ENCODE measurements at places on chromosomes 7 and 10.

DNA sequence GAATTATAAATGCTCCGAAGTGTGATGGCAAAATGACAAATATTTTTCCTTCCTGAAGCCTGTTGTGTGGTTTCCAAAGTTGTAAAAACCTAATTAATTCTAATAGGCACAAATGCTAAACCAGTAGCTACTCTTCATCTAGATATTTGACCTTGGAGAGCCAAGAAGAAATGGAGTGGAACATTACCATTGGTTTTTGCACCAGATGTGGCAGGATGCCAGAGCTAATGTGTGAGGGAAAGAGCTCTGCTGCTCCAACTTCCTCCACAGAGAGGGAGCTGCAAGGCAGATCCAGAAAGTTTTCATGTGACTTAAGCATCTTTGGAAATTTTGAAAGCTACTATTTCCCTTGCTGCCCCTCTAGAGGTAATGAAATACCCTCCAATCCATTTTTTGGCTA is 65.1 kb upstream of the HPS1 start:
- no peak for DNase-seq

DNA sequence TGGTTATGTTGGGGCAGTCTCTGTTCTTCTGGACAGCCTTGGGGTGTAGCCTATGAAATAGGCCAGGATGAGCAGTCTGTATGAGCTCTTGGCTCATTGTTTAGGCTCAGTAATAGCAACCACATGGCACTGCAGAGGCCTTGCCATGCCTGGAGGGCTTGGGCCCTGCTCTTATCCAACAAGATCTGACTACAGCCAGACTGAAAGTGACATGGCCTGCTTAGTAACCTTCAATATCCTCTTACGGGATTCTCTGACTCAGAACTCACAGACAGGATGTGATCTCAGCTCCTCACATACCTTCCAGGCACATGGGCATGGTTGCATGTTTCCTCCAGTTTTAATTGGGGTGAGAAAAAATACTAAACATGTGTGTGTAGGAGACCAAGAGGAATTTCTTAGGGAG is 289.3 kb downstream of the PTEN start:
- no peak for DNase-seq

GRCh38 chr10:85604884-85605283 is 761.7 kb downstream of the GRID1 start:
- DNase-seq: no peak

GRCh38 chr10:81280497-81281479 is 594.2 kb upstream of the NRG3 start:
- DNase-seq: no peak

DNA sequence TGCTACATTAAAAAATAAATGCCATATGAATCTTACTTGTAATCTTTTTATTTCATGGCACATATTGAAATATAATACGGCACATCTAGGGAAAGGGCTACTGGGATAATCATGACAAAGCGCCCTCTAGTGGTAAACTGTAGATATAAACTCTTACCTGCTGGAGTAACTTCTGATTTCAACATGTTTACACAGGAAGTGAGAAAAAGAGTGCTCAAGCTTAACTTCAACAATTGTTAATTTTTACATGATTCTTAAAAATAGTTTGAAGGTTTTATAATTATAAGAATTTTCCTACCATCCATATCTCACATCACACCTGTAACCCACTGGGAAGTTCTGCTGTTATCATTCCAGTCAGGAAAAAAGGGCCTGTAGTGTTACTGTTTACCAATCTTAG is 2.0 kb upstream of the HEPACAM2 start:
- DNase-seq: peak; percentile 61

DNA sequence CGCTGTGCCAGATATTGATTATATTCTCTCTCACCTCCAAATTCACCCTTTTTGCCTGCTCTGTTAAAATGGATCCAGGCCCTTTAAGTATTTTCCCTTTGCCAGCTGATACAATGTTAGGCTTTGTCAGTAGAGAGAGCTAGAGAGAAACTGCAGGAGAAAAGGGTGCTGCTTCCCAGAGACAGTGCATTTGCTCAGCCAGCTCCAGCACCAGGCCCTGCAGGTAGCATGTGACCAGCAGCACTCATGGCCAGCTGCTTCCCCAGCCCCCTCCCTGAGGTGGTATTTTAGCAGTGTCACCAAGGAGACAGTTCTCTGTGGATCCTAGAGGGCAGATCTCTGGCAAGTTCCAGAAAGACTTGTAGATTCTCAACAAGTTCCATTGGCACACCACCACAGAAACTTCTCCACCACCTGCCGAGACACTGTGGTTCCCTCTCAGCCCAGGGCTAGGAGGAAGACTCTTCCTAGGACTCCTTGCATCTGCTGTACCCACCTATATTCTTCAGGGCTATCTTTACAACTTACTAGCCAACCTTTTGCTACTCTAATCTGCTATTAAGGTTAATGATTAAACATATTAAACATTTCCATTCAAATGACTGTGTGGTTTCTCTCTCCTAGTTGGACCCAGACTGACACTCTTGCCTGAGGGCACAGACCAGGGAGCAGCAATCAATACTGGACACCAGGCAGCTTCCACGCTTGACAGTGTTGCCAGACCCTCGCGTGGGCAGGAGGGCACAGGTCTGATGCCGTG is 35.6 kb upstream of the ADAM12 start:
- DNase-seq: no peak

GRCh38 chr7:10507032-10507431 is 466.6 kb upstream of the PHF14 start:
- no peak for DNase-seq

DNA sequence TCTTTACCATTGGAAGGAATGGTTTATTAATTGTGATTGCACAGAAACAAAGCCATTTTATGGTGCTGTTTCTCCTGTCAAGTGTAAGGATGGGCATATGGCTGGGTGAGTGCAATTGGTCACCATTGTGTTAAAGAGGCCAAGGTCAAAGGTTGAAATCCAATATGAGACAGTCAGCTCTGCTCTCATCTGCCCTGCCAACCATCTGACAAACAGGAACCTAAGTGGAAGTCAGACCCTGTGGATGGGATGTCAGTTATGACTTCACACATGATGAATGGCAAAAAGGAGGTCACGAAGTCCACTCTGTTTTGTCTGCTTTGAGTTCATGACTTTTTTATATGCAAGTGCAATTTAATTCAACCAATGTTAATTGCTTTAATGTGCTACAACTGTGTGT is 172.7 kb upstream of the TMEM229A start:
- no peak for DNase-seq

DNA sequence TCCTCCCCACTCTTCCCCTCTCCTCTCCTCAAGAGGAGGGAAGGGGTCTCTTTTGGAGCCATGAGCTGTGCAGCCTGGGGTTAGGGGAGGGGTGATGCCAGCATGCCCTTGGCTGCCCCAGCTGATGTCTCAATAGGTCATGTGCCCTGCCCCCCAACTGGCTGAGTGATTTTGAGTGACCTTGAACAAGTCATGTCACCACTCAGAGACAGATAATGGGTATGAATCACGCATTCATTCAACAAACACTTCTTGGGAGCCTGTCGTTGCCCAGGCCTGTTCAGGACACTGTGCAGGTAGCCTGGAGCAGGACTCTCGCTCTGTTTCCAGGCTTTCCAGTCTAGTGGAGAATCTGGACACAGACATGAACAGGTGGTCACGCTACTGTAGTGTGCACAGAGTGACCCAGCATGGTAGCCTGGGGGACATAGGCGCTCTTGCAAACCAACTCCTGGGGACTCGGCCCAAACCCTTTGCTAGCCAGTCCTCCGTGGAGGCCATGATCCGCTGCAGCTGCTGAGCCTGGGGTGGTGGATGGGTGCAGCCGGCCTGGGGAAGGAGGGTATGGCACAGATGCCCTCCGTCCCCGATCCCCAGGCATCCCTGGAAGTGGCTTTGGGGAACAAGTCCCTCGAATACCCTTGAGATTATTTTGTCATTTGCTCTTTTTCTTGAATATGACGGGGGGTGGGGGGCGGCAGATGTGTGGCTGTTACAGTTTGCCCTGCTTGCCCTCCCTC is 49.6 kb upstream of the PSAP start:
- DNase-seq: no peak

DNA sequence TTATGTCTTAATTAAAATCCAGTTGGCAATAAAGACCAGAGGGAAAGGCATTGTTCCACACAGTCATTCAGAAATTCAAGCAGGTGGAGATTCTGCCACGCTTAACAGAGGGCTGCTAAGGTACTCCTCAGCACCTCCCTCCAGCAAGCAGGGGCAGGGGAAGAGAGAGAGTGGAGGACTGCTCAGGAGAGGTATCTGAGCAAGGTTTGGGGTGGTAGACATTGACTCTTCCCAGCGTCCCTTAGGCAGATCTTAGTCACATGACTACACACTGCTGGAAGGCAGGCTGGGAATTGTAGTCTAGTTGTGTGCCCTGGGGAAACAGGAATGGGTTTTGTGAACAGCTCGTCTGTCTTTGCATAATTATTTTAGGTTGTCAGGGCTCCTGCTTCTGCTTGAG is 181.6 kb downstream of the NPSR1 start:
- DNase-seq: no peak

DNA sequence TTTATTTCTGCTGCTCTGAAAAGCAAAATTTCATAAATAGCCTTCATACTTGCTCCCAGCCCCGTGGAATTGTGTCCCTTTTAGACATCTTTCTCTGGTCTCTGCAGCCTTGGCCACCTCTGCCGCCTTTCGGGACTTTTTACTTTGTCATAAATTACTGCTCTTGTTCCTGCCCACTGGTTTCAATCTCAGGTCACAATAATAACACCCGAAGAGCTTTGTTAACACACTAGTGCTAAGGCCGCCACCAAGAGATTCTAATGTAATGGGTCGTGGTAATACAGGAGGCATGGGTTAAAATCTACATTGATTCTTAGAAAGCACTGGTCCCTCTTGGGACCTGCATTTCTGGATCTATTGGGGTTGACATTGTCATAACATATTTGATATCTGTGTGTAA is 276.0 kb upstream of the VWC2 start:
- DNase-seq: no peak

DNA sequence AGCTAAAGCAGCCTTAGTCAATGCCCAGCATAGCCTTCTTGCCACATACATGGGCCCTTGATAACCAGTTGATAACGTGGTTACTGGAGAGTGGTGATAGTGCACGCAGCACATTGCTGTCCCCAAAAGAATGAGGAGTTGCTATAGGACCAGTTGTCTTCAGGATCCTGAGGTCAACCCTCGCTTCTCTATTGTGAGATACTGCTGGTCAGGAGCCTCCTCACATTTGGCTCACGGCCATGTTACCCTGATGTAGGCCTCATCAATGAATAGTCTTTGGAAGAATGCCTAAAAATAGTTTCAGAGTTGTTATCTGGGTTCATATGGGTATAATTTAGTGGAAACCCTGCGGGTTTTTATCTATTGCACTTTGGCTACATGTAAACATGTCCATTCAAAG is 230.7 kb downstream of the VTI1A start:
- no peak for DNase-seq

- DNase-seq: no peak
Measured at GRCh38 chr7:157843336-157844140, 506.7 kb downstream of the DNAJB6 start.

DNA sequence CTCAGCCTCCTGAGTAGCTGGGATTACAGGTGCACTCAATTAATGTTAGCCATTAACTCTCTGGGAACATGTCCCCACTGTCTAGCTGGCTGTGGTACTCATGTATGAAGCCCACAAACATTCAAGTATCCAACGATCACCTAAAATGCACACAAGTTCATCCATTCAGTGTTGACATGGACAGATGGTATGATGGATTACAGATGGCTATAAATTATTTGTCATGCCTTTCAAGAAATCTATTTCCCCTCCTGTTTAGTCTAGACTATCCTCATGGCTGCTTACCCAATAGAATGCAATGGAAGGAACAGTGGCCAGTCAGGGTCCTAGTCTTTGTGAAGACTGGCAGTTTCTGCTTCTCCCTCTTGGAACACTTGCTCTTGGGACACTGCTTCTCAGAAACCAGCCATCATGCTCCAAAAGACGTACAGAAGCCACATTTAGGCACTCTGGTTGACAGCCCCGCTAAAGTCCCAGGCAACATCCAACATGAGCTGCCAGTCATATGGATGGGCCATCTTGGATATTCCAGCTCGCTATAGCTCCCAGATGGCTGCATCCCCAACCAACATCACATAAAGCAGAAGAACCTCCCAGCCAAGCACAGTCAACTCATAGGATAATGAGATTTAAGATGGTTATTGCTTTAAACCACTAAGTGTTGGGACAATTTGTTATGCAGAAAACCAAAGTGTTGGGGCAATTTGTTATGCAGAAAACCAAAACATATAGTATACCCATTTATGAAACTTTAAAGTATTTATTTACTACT is 33.1 kb downstream of the MYL10 start:
- DNase-seq: no peak

GRCh38 chr7:118918556-118918955 is 694.1 kb downstream of the ANKRD7 start:
- DNase-seq: peak; percentile 12

GRCh38 chr10:109203646-109204353 is 719.5 kb downstream of the XPNPEP1 start:
- no peak for DNase-seq

DNA sequence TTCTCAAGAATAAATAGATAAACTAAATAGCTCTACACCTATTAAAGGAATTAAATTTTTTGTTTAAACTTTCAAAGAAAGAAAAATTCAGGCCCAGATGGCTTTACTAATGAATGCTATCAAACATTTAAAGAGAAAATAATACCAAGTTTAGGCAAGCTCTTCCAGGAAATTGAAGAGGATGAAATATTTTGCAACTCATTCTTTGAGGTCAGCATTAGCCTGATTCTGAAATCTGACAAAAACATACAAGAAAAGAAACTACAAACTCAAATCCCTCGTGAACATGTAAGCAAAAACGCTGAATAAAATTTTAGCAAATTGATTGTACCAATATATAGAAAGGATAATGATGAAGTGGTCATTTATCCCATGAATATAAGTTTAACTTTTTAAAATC is 93.4 kb downstream of the RTKN2 start:
- DNase-seq: no peak

GRCh38 chr7:65509368-65510186 is 135.9 kb downstream of the ZNF92 start:
- DNase-seq: no peak

GRCh38 chr7:31860925-31861324 is 173.9 kb downstream of the PPP1R17 start:
- no peak for DNase-seq
